GM03348 (cell line): ENCODE measurements at places on chromosomes 3 and 15.

DNA sequence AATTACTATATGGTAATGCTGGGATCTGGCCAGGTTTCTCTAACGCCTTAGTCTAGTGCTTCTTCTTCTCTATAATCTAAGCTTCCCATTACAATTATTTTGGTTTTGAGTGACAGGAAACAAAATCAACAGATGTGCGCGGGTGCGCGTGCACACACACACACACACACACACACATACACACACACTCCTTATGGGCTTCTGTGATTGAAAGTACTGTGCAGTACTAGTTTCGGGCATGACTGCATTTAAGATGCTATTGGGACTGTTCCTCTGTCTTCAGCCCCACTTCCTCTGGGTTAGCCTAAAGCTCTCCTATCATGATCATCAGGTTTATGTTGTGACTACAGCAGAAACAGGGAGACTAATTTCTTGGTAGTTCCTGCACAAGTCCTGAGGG is 32.2 kb downstream of the EPHB1 start:
- no peak for DNase-seq

- DNase-seq, result no peak
Observed at GRCh38 chr3:53658613-53659193, 164.3 kb downstream of the CACNA1D start.

GRCh38 chr15:67030036-67030762 is 35.2 kb upstream of the SMAD3 start:
- no peak for DNase-seq

DNA sequence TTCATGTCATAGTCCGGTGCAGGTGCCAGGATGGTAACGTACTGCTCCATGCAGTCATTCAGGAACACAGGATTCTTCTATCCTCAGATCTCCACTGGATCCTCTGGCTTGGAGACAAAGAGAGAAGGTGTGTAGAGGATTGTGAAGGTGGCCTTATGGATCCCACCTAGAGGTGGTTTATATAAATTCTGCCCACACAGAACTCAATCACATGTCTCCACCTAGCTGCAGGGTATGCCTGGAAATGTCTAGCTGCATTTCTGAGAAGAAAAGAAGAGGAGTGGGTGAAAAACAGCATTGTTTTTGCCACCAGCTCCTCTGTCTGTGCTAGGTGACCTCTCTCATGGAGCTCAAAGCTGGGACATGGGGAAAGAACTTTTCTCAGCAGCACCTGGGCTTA is 478.7 kb downstream of the PDCD6IP start:
- DNase-seq, result no peak

DNA sequence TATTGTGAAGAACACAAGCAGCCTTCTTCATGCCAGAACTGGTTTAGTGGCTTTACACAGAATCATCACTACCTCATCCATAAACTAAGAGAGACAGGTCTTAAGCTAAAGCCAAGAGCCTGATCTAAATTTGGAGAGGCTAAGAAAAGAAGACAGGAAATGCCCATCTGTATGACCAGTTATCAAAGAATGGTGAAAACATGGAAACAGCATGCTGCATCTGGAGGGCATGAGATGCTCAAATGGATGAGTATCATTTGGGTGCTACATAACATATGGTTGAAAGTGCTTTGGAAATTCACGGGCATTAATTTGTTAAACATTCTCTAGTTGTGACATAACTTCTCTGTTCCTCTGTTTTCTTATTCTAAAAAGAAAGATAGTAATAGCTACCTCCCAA is 112.5 kb downstream of the CPNE4 start:
- DNase-seq, result peak; percentile 35

DNA sequence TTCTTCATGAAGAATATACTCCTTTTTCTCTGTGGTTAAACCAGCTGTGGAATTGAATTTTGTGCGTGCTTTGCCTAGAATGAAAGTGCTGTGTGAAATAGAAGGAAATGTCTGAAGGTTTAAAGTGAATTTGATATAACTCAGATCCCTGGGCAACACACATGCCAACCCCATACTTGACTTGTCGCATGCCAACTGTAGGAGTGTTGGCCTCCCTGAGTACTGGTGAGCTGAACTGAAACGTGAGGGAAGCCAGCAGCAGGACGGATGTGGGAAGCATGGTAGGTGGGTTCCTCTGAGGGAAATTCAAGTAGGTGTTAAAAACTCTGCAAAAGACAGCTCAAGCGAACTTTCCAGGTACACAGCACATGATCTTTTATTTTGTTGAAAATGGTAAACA is 14.7 kb downstream of the FAN1 start:
- DNase-seq, result no peak

- DNase-seq, result peak; percentile 68
Observed at GRCh38 chr3:53794597-53794996, 51.6 kb downstream of the CHDH start.

- DNase-seq, result peak; percentile 75
Observed at GRCh38 chr3:17175187-17175807, 290.5 kb downstream of the PLCL2 start.

- DNase-seq, result no peak
Observed at GRCh38 chr15:23472033-23472432, 25.0 kb upstream of the GOLGA6L2 start.

GRCh38 chr15:89469426-89470096 is 26.8 kb downstream of the RHCG start:
- no peak for DNase-seq

DNA sequence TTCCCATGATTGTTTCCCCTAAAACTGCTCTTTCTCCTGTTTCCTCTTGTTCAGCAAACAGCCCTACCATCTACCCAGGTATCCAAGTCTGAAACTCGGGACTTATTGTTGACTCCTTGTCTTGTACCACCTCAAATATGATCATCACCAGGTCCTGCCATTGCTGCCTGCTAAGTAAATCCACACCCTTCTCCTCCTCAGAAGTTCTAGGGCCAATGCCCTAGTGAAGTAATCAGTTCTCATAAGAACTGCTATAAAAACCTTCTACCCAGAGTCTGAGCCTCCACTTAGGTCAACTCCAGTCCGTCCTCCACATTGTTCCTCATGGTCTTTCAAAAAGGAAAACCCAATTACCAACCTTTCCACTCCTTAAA is 77.0 kb upstream of the IL12A start:
- no peak for DNase-seq

GRCh38 chr15:66923438-66923881 is 141.9 kb upstream of the SMAD3 start:
- DNase-seq, result no peak

DNA sequence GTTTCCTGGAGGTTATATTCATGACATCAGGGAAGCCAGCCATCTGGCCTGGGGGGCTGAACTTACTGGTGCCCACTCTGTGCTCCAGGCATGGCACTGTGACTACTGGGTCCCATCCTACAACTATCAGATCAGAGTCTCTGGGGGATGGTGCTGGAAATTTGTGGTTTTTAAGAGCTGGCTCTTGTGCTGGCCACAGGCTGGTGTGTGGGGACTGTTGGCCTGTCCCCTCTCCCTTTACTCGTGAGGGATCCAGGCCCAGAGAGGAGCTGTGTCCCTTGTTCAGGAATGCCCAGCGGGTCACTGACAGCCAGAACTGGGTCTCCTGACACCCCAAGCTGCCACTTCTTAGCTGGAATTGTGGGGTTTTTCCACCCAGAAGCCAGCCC is 44.5 kb upstream of the SEC22A start:
- DNase-seq, result no peak

DNA sequence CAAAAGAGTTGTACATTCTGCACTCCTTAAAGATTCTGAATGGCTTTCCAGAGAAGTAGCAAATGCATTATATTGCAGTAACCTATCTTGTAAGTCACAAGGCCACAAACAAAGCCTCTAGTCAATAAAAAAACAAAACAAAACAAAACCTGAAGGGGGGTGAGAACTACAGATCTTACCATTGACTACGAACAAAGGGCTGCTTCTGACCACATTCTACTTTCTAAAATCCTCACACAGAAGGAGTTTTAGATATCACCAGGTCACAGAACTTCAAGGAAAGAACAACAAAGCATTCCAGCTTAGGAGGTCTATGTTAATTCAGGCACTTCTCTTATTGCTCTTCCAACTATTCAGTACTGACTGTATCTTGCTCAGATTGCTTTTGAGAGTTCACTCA is 343.0 kb downstream of the ZBTB20 start:
- no peak for DNase-seq

- no peak for DNase-seq
Observed at GRCh38 chr3:38706961-38707360, 57.5 kb upstream of the SCN5A start.

DNA sequence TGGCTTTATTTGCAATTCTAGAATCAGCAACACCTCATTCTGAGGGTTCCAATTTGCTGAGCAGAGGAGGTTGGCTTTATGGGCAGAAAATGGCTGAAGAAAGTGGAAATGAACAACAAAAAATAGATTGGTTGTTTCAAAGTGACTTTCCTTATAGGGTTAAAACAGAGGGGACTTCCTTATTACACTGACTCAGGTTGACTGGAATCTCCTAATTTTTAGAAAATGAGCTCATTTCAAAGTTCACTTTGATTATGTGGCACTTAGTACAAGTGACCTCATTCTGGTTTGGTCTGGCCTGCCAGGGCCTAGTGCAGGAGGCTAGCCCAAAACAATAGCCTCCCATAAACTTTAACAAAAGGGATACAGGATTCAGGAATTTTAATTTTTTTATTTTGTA is 41.4 kb downstream of the NFKBIZ start:
- DNase-seq, result peak; percentile 29

DNA sequence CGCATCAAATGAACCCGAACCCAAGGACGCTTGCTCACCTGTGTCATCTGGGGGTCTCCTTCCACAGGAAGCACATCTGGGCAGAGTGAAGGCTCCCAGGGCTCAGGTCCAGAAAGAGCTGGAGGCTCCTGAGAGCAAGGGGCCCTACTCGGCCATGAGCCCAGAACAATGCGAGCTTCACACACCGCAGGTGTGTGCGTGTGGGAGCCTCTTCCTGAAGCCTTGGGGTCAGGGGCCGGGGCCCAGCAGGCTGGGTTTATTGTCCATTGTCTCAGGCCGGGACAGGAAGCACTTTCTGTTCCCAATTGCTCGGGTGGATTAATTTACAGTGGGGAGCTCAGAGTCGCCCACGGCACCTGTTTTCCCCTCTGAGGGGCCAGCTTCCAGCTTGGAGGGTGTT is 74.8 kb downstream of the RPN1 start:
- DNase-seq, result no peak

DNA sequence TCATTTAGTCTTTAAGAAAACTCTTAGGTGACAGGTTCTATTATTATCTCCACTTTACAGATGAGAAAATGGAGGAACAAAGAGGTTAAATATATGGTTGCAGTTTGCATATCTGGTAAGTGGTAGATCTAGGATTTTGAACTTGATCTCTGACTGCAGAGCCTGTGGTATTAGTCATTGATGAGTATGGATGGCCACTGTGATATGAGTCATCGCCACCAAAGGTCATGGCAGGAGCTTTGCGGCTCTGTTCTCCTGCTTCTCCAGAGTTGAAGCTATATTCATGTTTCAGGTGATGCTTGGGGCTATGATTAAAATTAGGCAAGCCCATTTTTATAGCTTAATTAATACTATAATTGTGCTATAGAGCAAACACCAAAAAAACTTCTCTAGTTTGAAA is 306.2 kb upstream of the DPPA4 start:
- peak; percentile 24 for DNase-seq

GRCh38 chr15:29065571-29065970 is 179.8 kb downstream of the APBA2 start:
- no peak for DNase-seq

DNA sequence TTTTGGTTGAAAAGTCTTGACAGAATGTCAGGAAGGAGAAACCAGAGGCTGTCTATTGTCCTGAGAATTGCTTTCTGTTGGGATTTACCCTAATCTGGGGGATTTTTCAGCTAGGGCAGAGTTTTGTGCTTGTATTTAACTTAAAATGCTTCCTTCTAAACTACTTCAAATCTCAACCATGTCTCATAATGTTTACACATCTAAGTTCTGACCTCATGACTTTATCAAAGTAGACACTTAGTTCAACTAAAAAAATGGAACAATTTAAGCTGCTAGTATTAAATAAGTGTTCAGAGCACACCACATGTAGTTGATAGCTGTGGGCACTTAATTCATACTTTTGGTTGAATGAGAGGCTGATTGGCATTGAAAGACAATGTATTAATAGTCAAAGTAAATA is 28.2 kb downstream of the CLDN1 start:
- no peak for DNase-seq

DNA sequence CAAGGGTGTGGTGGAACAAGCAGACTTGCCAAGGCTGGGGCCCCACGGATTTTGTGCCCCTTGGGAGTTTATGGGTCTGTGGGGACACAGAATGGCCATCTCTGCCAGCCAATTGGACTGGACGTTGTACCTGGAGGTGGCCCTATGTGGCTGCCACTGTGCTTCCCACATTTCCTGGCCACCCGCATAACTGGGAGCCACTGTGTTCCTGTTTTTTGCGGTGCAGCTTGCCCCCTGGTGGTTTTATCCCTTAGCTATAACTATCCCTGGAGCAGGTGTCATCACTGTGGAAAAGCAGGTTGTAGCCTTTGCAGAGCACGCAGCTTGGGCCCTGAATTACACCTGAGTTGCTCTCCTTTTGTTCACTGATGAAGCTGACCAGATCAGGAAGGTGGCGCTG is 306.3 kb downstream of the ZPLD1 start:
- no peak for DNase-seq

DNA sequence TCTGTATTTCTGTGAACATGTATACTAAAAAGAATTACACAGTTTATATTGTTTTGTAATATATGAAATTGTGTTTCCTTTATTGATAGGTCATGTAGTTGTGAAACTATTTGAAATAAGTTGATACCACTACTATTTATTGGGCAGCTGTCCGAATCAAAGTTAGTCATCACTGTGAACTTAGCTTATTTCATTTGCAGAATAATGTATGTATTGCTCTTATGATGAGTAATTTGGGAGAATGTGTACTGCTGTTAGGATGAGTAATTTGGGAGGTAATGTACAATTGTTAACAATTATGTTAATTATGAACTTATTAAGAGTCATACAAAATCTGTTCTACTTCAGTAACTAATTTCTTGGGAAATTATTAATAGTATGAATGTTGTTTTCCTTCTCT is 22.2 kb downstream of the FXR1 start:
- no peak for DNase-seq

GRCh38 chr3:191982481-191982880 is 521.5 kb downstream of the PYDC2 start:
- DNase-seq, result no peak

GRCh38 chr15:45630917-45631691 is 3.7 kb upstream of the SQOR start:
- peak; percentile 80 for DNase-seq

DNA sequence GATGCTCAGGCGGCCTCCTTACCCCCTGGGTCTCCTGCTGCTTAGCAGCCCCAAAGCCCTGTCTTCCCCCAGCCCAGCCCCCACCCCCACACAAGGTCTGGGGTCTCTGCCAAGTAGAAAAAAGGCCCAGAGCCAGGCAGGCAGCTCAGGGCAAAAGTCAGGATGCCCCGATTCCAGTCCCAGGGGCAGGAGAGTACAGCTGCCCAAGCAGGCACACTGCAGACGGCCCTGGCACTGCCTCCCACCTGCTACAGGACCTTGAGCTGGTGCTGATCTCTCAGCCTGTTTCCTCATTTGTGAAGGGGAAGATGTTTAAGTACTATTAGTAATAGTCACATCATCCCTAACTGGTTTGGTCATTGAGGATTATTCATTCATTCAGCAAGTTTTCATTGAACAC is 12.6 kb downstream of the TMEM43 start:
- no peak for DNase-seq
